ENCODE measurements at places on chromosomes 4 and X. TPM values are rescaled to one million over a fixed set of nuclear protein-coding genes. Genes with fewer than 3 reads are reported as not detected.
A peak's percentile ranks its signal among the peaks of the same experiment; 100 is the strongest.

DNA sequence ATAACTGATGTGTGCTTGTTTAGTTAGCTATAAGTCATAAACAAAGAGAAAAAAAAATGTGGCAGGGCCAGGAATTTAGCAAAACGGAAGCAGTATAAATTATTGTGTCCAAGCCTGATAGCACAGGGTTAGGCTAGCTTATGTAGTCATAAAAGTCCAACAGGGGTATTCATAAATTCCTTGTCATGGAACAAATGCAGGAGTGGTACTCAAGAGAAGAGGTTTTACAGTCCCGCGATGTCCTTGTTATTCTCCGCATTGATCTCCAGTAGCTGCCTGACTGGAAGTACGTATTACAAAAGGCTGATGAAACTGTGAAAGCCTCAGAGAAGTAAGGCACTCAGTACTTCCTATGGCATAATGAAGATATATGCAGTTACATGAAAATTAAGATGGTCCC lies 336.9 kb upstream of the TRAM1L1 start:
- H3K36me3 ChIP-seq = no peaks in the 10 kb centered on the region
- no peak overlapping the region for H3K4me3 ChIP-seq
- no peaks in the 10 kb centered on the region for H3K4me1 ChIP-seq
- no peaks in the 10 kb centered on the region for H3K27me3 ChIP-seq
- no peak overlapping the region for H3K27ac ChIP-seq

DNA sequence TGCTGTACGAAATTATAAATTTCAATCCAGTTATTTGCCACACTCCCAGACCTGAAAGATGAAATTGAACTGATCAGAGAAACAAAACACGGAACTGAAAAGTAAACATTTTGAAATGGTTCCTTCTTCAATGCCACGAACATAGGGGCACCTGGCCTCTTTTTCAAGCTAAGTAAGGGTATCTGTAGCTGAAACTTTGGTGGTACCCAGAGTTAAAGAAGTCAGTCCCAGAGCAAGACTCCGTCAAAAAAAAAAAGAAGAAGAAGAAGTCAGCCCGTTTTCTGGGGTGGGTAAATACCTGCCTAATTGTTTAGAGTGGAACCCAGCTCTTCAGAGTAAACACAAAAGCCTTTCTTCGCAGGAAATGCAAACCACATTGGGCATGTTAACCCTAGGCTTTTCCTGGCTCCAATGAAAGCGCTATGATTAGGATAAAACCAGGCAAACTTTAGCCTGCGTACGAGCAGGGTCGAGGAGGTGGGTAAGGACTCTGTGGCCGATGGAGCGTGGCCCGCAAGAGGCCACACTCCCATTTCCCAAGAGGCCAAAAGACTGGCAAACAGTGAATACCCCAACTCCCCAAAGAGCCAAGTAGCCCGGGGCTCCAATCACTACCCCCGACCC lies 1.3 kb downstream of the ANTXR2 start:
- H3K4me3 ChIP-seq = peak overlapping the region; percentile 95
- DNase-seq = no peak
- H3K4me1 ChIP-seq = peaks cover 59% of the 10 kb centered on the region
- peak overlapping the region; percentile 87 for H3K27ac ChIP-seq
- H3K36me3 ChIP-seq = peaks cover 37% of the 10 kb centered on the region
- H3K27me3 ChIP-seq = peaks cover 2% of the 10 kb centered on the region

DNA sequence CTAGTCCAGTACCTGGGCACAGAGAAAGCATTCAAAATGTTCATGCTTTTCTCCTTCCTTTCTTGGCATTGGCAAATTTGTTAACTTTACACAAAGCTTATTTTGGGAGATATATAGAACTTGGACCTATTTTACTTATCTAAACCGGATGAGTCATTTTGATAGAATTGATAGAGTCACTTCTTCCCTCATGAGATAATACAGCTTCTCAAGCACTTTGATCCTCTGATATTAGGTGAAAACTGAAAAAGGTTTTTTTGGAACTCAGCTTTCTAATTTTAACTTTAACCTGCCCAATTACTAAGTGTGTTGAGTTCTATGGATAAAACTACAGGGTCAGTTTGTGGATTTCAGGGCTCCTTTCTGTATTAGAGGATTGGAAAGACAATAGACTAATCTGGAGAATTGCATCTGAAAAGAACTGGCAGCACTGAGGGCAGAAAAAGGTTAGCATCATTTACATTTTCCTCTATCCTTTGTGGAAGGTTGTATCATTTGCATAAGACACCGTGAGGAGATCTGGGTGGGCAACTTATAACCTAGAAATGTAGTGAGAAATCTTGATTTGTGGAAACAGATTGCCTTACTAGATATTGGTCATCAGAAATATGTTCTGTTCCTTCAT lies 2.4 kb downstream of the WDR44 start:
- peak overlapping the region; percentile 97 for H3K27ac ChIP-seq
- peak overlapping the region; percentile 95 for H3K4me3 ChIP-seq
- DNase-seq = no peak
- H3K4me1 ChIP-seq = peaks cover 51% of the 10 kb centered on the region

- H3K4me3 ChIP-seq = no peak overlapping the region
- peaks cover 2% of the 10 kb centered on the region for H3K4me1 ChIP-seq
- H3K27me3 ChIP-seq = no peaks in the 10 kb centered on the region
- H3K27ac ChIP-seq = no peak overlapping the region
- H3K36me3 ChIP-seq = no peaks in the 10 kb centered on the region
- no peak for DNase-seq
These were observed 19.8 kb downstream of the RXFP1 start for GRCh38 chr4:158541506-158541905.

- H3K27ac ChIP-seq = no peak overlapping the region
- no peaks in the 10 kb centered on the region for H3K27me3 ChIP-seq
- DNase-seq = no peak
- no peaks in the 10 kb centered on the region for H3K4me1 ChIP-seq
- no peaks in the 10 kb centered on the region for H3K36me3 ChIP-seq
- H3K4me3 ChIP-seq = no peak overlapping the region
These were observed 138.0 kb downstream of the VEGFC start for GRCh38 chr4:176654565-176655216.

DNA sequence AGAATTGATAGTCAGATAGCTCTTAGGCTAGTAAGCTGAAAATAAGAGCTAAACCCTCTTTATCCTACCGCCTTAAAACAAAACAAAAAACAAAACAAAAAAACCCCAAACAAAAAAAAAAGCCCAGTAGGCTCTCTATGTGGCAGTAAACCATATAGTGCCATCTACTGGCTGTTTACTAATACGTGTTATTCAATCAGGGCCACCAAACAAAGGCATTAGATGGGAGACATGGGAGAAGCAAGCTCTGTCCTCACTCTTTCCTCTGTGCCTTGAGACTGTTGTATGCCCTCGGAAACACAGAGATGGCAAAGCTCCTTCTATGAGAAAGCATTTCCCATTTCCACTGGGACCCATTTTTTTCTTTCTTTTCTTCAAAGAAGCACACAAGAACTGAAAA lies 148.8 kb upstream of the MID1 start:
- no peak overlapping the region for H3K4me3 ChIP-seq
- no peaks in the 10 kb centered on the region for H3K4me1 ChIP-seq
- H3K27me3 ChIP-seq = no peaks in the 10 kb centered on the region

GRCh38 chrX:71162981-71163380 lies 18.3 kb downstream of the NLGN3 start:
- peaks cover 4% of the 10 kb centered on the region for H3K36me3 ChIP-seq
- no peak overlapping the region for H3K27ac ChIP-seq
- H3K27me3 ChIP-seq = no peaks in the 10 kb centered on the region
- no peak overlapping the region for H3K4me3 ChIP-seq
- DNase-seq = no peak
- H3K4me1 ChIP-seq = peaks cover 7% of the 10 kb centered on the region

DNA sequence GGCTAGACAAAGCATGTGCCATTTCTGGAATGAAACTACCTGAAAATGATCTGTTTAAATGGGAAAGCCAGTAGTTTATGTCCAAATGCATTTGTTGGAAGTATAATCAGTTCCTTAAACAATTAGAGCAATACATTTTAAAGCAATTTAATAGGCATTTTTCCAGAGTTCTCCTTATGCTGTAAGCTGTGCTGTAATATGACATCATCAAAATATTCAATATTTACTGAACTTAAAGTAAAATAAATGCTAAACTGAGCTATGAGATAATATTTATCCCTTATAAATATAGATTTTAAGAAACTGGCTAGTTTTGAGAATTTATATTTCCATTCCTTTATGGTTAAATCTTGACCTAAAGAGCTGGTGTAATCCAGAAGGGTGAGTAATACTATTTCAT lies 7.9 kb downstream of the SLC4A4 start:
- no peaks in the 10 kb centered on the region for H3K4me1 ChIP-seq
- DNase-seq = no peak
- H3K27me3 ChIP-seq = peaks cover 25% of the 10 kb centered on the region
- no peaks in the 10 kb centered on the region for H3K36me3 ChIP-seq

DNA sequence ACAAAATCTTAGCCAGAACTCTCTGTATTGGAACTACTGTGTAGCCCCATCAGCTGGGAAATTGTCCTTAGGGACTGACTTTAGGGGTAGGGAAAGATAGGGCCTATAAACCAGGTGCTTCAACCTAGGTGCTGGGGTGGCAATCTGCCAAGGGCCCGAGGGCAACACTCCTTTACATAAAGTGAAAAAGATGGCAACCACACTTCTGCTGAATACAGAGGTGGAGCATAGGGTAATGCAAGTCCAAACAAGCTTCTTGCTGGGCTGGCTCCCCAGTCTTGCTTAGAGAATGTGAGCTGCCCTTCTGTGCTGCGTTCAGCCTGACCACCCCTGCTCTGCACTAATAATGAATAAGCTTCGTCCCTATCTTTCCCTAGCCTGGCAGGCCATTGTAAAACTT lies 9.8 kb downstream of the ZBTB33 start:
- H3K4me1 ChIP-seq = no peaks in the 10 kb centered on the region
- DNase-seq = no peak
- H3K36me3 ChIP-seq = peaks cover 17% of the 10 kb centered on the region
- no peaks in the 10 kb centered on the region for H3K27me3 ChIP-seq

- H3K36me3 ChIP-seq = peaks cover 21% of the 10 kb centered on the region
- H3K4me1 ChIP-seq = peaks cover 29% of the 10 kb centered on the region
- peak; percentile 69 for DNase-seq
These were observed 580 bp downstream of the NAF1 start for GRCh38 chr4:163166041-163166579.

The FBXO8 gene
- 16.6 TPM for total RNA-seq

The RAB9B gene
- total RNA-seq = 0.31 TPM

The LAS1L gene
- 50.6 TPM for total RNA-seq

The HGFAC gene
- not detected for total RNA-seq

The FGF16 gene
- total RNA-seq = not detected

The UGT8 gene
- not detected for total RNA-seq

The CXCL5 gene
- total RNA-seq = not detected

The PAK3 gene
- 0.05 TPM for total RNA-seq

The GLOD5 gene
- total RNA-seq = not detected

All from activated CD8-positive, alpha-beta T cell treated with anti-CD3 and anti-CD28 coated beads, Interleukin-2, amount 10 ng/mL, durations not matched to agents 7 days and 5 days (primary cell).